ENCODE measurements at places on chromosomes 5 and 9. TPM values are rescaled to one million over a fixed set of nuclear protein-coding genes. Genes with fewer than 3 reads are reported as not detected.

GRCh38 chr5:175697846-175698245, 40.0 kb downstream of the HRH2 start:
- H3K27me3 ChIP-seq, result peaks cover 4% of the 10 kb centered on the region
- no peaks in the 10 kb centered on the region for H3K4me1 ChIP-seq
- H3K4me3 ChIP-seq, result no peak overlapping the region
- H3K36me3 ChIP-seq, result no peaks in the 10 kb centered on the region
- no peak overlapping the region for H3K27ac ChIP-seq

GRCh38 chr5:179385914-179386313, 40.7 kb upstream of the ADAMTS2 start:
- H3K4me3 ChIP-seq, result no peak overlapping the region
- H3K27ac ChIP-seq, result no peak overlapping the region
- DNase-seq, result peak; percentile 50
- peaks cover 10% of the 10 kb centered on the region for H3K27me3 ChIP-seq

- no peaks in the 10 kb centered on the region for H3K36me3 ChIP-seq
- H3K27ac ChIP-seq, result no peak overlapping the region
- no peaks in the 10 kb centered on the region for H3K27me3 ChIP-seq
- H3K4me1 ChIP-seq, result no peaks in the 10 kb centered on the region
- DNase-seq, result no peak
Observed at GRCh38 chr5:89346573-89346972, 463.6 kb upstream of the MEF2C start.

- no peak for DNase-seq
- H3K36me3 ChIP-seq, result no peaks in the 10 kb centered on the region
- H3K27ac ChIP-seq, result no peak overlapping the region
- H3K4me3 ChIP-seq, result no peak overlapping the region
Observed at GRCh38 chr5:181164076-181164952, 16.9 kb downstream of the OR2V2 start.

GRCh38 chr5:145162626-145163025, 672.5 kb downstream of the PRELID2 start:
- H3K4me3 ChIP-seq, result no peak overlapping the region
- no peaks in the 10 kb centered on the region for H3K4me1 ChIP-seq
- no peak overlapping the region for H3K27ac ChIP-seq
- no peaks in the 10 kb centered on the region for H3K36me3 ChIP-seq
- H3K27me3 ChIP-seq, result no peaks in the 10 kb centered on the region

The SLC6A7 gene
- 0.60 TPM for polyA plus RNA-seq

Measured in sigmoid colon (tissue), 7 donors.